Activated T-helper 2 cell treated with anti-CD3 and anti-CD28 coated beads, Interferon-gamma antibody, Interleukin-2, Interleukin-4, amounts not matched to agents 10 μg/mL and 5 μg/mL and 100 μg/mL, durations not matched to agents 14 hours and 24 hours and 36 hours (primary cell): ENCODE measurements at places on chromosomes 11 and 22.

DNA sequence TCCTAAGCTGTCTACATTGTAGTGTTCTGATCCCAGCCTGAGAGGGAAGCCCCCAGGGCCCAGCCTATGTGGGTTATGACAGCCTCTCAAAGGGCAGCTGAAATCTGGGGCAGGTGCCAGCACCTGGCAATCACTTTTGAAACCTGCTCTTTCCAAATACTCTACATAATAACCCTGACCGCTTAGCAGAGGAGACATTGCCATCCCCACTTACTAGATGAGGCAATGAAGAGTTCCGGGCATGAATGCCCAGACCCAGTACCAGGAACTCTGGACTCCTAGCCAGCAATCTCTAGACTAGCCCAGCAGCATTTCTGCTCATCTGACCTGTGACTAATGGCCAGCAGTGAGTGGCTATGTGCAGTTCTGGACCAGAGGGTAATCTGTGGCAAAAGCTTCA lies 412.4 kb upstream of the CADM1 start:
- H3K27ac ChIP-seq, result no peak overlapping the region
- H3K4me1 ChIP-seq, result peaks cover 32% of the 10 kb centered on the region
- no peak for DNase-seq
- H3K4me3 ChIP-seq, result no peak overlapping the region
- no peaks in the 10 kb centered on the region for H3K27me3 ChIP-seq
- no peaks in the 10 kb centered on the region for H3K36me3 ChIP-seq

DNA sequence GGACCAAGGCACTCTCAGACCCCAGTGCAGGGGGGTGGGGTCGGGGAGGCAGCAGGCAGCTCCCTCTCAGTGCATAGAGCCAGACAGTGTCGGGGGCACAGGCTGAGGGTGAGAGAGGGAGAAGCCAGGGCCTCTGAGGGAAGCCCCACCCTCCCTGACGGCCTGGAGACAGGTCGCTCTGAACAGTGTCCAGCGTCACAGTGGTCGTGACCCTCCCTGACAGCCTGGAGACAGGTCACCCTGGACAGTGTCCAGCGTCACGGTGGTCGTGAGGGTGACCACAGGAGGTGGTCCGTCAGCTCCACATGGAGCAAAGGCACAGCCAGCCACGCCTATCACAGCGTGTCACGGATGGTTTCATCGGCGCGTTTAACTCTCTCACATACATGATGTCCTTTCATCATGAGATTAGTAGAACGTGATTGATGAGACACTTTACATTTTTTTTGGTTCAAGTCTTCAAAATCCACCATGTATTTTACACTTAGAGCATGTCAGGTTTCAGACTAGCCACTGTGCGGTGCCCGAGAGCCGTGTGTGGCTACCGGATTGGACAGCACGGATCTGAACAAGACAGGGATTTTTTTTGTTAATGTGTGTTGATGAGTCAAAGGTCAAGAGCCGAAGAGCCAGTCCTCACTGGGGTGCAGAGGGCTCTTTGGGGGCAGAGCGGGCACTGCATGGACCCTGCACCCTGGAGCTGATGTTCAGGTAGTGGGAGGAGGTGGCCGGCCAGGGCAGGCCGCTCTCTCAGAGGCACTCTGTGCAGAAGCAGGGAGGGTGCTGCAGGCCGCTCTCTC lies 23.9 kb upstream of the PANX2 start:
- H3K4me3 ChIP-seq, result no peak overlapping the region
- H3K36me3 ChIP-seq, result no peaks in the 10 kb centered on the region
- H3K27me3 ChIP-seq, result peaks cover 12% of the 10 kb centered on the region
- DNase-seq, result no peak
- H3K27ac ChIP-seq, result no peak overlapping the region

GRCh38 chr11:62242021-62242420 lies at the start of gene SCGB1D2:
Gene SCGB1D2 (plus strand): TSS chr11:62242239. CDS start chr11:62242308, 69 bp downstream.
- no peak within 1 kb of the TSS for H3K4me3 ChIP-seq
- no peak within 1 kb of the TSS for H3K27ac ChIP-seq
- no peaks in the 10 kb centered on the region for H3K36me3 ChIP-seq
- no peak for DNase-seq

DNA sequence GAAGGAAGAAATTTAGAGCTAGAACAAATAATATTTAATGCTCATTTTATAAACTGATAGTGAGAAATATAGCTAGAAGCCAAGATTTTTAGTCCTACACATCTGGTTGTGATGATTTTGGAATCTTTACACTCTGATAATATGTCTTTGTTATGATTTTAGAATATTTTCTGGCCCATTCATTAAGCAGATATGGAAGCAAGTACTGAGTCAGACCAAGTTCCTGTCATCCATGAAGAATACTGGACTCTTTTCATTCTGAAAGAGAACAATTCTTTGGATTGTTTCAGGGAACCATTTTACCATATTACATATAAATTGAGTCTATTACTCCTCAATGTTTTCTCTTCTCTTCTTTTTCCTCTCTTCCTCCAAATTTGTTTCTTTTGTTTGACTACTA lies 227.4 kb downstream of the TMEM135 start:
- no peak overlapping the region for H3K27ac ChIP-seq
- H3K27me3 ChIP-seq, result no peaks in the 10 kb centered on the region
- no peak for DNase-seq
- H3K4me3 ChIP-seq, result no peak overlapping the region

DNA sequence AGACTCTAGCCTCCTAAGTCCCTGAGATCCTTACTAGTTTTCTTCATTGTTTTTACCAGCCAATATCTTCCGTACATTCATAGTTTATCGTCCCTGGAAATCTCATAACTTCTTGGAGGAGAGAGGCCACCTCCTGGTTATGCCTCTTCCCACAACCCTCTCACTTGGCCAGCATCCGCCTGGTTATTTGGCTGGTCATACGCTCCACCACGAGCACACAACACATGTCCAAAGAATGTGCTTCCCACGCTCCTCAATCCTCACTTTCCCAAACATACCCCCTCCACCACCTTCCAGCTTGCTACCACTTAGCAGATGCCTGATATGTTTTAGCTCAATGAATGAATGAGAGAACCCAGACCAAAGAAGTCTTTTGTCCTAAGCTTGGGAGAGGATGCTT lies 83.5 kb upstream of the EIF3D start:
- no peak overlapping the region for H3K4me3 ChIP-seq
- no peaks in the 10 kb centered on the region for H3K4me1 ChIP-seq
- no peak overlapping the region for H3K27ac ChIP-seq
- H3K36me3 ChIP-seq, result no peaks in the 10 kb centered on the region
- peaks cover 13% of the 10 kb centered on the region for H3K27me3 ChIP-seq
